Nucleus accumbens (tissue), 56 donors: ENCODE measurements at places on chromosomes 16 and 17.

DNA sequence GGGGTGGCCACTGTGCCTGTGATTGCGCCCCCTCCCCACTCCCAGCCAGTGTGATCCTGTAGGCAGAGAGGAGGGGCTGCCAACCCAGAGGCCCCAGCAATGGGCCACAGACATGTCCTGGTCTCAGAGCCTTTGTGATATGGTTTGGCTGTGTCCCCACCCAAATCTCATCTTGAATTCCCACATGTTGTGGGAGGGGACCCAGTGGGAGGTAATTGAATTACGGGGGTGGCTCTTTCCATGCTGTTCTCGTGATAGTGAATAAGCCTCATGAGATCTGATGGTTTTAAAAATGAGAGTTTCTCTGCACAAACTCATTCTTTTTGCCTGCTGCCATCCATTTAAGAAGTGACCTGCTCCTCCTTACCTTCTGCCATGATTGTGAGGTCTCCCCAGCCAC, 56.8 kb upstream of the ZNF469 start:
- no peak for DNase-seq

DNA sequence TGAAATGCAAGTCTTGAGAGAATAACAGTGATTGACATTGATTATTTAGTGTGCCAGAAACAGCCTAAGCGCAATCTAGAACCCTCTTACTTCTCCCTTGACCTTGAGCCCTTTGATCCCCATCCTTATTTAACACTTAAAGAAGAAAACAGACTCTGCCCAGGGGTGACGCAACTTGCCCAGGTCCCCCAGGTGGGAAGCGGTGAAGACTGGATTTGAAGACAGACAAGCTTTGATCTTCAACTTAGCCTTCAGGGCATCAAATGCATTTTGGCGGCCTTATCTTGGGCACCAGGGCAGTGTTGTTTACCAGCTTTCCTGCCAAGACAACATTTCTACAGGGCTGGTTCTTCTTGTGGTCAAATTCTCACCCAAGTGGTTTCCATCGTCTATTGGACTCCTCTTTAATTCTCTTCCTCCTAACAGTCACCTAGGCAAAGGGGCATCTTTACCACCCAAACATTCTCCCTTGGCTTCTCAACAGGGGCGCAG, 8.9 kb upstream of the CIITA start:
- no peak for DNase-seq

DNA sequence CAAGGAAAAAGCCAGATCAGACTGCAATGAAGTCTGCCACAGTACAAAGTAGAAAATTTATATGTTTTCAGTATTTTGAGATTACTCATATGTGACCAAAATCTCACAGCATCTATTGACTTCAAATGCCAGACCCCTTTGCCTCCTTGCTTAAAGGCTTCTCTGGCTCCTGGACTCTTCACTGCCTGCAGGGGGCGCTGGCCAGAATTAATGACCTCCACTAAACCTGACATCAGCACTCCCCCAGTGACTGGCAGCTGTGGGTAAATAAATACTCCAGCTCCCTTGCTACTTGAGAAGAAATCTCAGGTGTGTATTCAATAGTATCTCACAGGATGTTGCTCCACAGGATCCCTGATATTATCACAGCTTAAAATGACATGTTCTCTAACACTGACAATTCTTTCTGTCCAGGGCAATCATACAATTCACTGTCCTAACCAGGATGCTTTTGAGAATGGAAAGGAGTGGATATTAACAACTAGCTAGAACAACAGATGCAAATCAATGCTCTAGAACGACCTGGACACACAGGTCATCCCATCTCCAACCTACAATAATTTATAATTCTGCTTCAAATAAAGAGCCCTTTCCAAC, 4.0 kb downstream of the BECN1 start:
- no peak for DNase-seq

DNA sequence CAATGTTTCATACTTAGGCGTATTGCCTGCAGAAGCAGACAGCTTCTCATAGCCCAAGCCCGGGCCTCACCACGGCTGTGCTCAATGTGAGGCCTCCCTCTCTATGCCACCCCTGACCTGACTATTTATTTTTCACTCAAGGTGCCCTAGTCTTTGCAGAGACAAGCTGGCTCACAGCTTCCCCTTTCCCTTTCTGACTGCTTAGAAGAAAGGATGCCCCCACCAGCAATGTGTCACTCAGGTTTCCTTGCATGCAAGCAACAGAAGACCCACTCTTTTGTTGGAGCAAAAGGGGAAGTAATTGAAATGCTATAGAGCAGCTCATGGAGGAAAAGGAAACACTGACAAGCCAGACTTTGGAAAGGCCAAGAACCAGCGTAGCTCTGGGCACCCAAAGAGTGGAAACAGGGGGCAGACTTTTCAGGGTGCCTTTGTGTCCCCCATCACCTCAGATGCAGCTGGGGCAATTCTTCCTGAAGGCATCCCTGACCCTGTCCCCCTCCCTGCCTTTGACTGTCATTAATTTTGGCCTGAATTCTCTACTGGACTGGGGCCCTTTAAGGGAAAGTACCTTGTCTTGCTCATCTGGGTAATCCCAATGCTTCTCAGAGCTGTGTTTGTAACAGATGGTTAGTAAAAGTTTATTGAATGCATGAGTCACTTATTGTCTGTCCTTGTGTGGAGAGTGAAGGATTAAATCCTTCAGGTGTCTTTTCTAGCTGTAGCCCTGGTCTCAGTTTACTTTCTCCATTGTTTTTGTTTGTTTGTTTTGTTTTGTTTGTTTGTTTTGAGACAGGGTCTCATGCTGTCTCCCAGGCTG, 17.8 kb downstream of the RGS9 start:
- DNase-seq: no peak

DNA sequence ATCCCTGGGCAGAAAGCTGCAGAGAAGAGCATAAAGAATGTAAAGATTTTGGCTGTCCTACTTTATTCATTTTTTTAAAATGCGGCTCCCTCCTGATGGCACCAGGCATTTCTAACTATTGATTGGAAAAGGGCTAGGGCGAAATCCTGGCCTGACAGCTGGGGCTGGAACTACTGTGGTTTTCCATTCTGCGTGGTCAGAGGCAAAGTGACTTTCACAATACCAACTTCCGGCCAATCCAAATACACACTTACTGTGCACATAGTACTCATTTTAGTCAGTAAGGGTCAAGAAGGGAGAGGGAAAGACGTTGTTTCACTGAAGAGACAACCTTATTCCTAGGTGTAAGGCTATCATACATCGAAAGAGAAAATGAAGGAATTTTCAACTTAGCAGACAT, 113.8 kb upstream of the PMFBP1 start:
- no peak for DNase-seq

DNA sequence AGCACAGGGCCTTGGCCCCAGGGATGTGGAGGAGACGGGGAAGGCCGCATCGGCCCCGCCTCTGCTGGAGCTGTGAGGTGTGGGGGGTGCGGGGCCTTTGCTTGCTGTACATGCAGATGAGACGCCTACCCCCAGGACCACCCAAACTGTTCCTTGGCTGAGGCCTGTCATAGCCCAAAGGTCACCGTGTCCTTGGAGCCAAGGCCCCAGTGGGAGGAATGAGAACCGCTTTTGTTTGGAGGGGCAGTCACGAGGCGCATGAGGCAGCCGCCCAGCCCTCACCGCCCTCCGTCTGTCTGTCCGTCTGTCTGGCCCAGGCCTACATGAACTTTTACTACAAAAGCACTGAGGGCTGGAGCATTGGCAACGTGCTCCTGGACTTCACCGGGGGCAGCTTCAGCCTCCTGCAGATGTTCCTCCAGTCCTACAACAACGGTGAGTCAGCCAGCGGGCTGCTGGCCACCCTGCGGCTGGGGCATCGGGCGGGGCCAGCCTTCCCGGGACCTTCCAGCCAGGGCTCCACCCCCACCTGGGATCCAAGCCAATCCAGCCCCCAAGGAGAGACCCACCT, 8.8 kb downstream of the TAX1BP3 start:
- DNase-seq: peak; percentile 23

DNA sequence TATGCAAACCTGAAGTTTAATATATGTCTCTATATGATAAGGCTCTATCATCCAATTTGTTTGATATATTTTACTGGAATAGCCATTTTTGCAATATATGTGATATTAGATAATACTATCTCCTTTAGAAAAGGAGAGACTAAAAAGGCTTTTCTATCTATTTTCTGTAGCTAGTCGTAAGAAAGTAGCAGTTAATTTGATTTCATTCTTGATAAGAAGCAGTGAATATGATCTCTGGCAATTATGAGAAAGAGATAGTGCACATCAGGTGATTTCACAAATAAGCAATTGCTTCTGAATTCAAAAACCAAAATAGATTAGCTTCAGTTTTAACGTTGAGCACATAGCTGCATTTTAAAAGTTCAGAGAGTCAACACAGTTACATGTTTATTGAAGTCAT, 1318.4 kb downstream of the CDH8 start:
- DNase-seq: no peak

DNA sequence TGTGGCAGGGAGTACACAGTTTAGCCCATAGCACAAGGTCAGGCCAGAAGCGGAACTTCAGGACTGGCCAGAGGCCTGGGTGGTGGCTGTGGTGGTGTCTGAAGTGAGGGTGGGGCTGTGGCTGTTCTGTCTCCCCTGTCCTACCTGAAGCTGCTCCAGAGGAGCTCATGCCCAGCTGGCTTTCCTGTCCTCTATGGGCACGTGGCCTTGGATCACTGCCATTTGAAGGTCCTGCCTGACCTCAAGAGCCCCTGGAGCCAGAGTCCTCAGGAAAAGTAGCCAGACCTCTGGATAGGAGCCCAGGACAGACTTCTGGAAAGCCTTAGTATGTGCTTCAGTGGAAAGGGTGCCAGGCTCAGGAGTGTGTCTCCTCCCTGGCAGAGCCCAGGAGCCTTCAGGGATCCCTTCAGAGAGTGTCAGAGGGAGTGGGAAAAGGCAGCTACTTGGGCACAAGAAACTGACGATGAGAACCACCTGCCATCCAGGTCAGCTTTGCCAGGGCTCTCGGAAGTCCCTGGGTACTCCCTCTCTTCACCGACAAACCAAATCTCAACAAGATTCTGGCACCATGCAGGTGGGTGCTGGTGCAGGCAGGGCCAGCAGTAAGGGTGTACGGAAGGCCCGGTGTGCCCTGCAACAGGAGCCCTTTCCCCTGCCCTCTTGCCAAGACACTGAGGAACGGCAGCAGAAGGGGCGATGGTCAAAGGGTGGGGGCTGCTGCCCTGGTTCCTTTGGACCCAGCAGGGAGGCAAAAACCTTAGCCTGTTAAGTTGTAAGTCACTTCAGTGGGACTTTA, 153.7 kb downstream of the NTN1 start:
- DNase-seq: no peak

- DNase-seq: no peak
Observed at GRCh38 chr17:11948789-11949188, 48.5 kb downstream of the ZNF18 start.

DNA sequence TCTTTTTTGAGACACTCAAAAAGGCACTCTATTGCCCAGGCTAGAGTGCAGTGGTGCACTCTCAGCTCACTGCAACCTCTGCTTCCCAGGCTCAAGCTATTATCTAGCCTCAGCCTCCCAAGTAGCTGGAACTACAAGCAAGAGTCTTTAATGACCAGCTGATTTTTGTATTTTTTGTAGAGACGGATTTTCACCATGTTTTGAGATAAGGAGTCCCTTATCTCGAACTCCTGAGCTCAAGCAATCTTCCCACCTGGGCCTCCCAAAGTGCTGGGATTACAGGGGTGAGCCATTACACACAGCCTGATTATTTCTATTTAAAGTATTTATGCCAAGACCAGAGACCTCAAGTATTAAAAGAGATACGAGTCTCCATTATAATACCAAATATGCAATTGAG, 566.1 kb upstream of the CA10 start:
- DNase-seq: no peak

DNA sequence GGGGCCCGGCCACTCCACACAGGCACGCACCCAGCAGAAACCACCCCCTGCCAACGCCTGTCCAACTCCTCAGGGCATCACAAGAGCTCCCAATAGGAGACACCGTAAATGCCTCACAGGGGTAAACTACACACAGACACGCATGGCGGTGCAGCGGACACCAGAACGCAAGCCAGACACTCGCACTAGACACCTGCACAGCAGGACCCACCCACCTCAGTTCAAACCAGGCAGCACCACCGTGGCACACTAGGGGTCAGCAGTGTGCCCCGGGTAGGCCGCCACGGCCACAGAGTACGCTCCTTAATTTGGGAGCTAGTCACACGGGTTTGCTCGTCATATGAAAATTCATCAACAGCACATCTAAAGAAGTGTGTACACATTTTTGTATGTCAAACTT, 3.4 kb downstream of the SLC38A10 start:
- peak; percentile 17 for DNase-seq

DNA sequence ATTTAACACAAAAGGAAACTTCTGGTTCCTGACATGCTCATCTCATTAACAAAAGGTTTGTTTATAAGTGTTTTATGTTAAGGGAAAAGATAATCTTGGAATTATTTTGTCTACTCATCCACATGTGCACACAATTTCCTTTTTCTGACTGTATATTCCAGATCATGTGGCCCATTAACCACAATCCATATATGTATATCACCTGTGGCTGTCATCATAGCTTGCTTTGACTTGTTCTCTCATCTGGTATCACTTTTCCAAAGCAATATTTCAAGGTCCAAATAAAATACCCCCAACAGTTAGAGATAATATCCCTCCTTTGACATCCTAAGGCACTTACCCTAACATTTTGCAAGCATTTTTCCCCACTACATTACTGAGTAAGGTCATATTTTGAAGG, 856.1 kb downstream of the CDH11 start:
- no peak for DNase-seq

- no peak for DNase-seq
Observed at GRCh38 chr17:82330322-82331239, 3.0 kb downstream of the SECTM1 start.

GRCh38 chr16:24071666-24072360, 184.3 kb upstream of the CACNG3 start:
- DNase-seq: no peak

DNA sequence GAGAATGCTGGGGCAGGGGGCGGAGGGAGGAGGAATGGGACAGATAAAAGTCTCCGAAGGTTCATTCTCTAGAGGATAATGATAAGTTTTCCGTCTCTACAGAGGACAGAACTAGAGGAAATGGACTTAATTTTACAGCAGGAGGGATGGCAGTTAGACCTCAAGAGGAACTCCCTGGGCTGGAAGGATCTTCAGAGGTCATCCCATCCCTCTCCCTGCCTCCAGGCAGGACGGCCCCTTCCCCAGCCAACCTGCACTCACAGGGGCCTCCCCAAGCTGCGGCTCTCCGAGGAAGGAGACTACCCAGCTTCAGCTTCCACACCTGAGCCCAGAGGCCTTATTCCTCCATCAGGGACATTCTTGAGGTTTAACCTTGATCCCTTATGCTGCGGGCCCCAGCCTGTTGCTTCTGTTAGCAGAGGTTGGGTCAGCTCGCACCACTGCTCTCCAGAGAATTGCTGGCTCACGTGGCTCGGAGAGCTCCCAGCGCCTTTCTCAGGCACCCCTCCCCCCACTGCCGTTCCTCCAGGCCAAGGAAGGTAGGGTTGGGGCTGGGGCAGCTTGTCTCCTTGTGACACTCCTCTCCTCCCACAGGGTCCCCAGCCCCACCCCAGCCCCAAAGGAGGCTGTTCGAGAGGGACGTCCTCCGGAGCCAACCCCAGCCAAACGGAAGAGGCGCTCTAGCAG, 8.5 kb downstream of the ELOB start:
- no peak for DNase-seq

GRCh38 chr16:68041783-68042182, 18.7 kb downstream of the DUS2 start:
- no peak for DNase-seq
